Left forelimb (tissue), 1 donor: ENCODE measurements at places on chromosomes 1 and 21.

- no peak for DNase-seq
Observed at GRCh38 chr1:108556066-108556465, 3.8 kb upstream of the EEIG2 start.

DNA sequence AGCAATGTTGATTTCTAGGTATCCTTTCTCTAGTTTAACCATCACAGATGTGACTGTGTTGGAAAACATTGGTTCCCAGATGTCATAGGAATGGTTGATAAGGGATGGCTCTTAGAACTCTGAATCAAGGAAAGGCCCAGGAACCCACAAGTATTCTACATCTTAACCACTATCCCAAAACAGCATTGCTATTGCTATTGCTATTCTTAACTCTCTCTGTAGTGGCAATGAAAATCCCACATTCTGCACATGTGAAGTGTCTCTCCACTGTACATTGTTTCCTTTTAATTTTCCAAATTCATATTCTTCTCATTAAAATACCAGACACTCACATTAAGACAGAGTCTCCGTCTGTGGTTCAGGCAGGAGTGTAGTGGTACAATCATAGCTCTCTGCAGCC is 420.4 kb upstream of the RUNX1 start:
- no peak for DNase-seq

- DNase-seq, result no peak
Observed at GRCh38 chr1:206015071-206015470, 8.6 kb downstream of the CTSE start.

DNA sequence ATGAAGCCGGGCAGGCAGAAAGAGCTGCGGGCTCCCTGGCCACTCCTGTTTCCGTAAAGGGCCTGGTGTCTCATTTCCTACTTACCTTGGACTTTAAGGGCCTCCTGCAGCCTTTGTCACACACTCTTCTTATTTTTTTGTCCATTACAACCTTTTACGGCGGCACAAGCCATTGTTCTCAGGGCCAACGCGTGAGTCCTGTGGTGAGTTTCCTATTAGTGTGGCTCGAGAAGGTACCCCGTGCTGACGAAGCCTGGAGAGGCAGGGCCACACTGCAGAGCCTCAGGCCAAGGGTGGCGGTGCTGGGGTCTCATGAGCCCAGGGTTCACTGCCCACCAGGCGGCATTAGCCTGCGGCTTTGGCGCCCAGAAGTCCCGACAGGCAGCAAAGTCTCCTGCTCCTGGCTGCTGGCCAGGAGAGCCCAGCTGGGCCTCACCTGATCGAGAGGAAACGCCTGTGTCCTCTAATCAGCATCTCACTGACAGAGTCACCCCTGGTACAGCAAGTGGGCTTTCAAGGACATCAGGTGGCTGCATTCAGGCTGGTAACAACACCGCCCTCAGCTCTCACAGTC is 62.0 kb downstream of the SIK1 start:
- no peak for DNase-seq

DNA sequence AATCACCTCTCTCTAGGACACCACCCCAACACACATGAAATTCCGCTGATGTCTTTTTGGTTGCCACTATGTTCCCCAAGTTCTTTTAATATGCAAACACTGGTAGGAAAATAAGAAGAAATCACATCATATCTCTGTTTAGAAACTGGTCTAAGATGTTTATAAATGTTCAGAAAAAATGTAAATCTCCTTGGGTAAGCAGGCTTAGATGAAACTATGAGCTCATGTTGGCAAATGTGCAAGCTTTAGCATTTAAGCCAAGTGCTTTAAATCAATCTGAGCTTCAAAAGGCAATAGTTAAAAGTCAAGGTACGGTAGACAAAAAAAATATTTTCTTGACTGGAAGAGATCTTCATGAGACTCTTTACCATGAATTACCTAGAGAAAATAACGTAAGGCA is 25.2 kb upstream of the SLAMF9 start:
- DNase-seq, result no peak

DNA sequence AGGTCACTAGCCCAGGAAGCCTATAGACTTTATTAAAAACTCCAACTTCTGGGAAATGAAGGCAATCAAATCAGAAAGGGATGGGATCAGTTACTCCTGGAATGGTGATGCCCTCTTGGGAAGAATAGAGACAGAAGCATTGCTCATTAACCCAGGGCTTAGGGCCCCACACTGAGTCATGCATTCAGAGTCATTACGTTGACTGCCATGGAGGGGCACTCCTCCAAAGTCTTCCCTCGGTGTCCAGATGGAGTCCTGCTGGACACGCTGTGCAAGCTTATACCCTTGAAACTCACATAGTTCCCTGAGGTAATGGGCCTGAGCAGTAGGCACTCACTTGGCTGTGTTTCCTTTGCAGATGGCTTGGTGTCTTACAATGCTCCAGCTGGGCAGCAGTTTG is 35.2 kb upstream of the HSD17B7 start:
- DNase-seq, result no peak

DNA sequence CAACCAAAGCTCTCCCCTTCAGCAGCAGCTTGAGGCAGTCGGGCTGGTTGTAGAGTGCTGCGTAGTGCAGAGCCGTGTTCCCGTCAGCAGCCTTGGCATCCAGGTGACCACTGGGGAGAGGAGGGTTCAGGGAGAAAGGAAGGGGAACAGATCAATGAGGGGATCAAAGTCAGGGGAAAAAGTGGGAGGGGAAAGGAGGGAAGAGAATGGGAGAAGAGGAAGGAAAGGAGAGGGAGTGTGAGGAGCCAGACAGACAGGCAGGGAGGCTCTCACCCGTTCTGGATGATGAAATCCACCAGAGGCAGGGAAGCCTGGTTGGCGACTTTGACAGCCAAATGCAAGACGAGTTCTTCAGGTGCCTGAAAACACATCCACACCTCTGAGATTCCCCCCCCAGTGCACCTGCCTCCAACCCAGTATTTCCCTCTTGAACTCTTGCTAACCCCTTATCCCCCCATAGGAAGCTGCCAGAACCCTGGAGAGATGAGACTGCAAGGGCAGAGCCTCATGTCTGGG is 9.8 kb upstream of the TCEA3 start:
- no peak for DNase-seq

- peak; percentile 82 for DNase-seq
Observed at GRCh38 chr1:101238681-101239094, 1.9 kb downstream of the S1PR1 start.
